Neural progenitor cell (in vitro differentiated cells): ENCODE measurements at places on chromosomes 4 and X. TPM values are rescaled to one million over a fixed set of nuclear protein-coding genes. Genes with fewer than 3 reads are reported as not detected.
A peak's percentile ranks its signal among the peaks of the same experiment; 100 is the strongest.

GRCh38 chr4:54954656-54955388 lies 170.6 kb downstream of the KDR start:
- DNase-seq: no peak

DNA sequence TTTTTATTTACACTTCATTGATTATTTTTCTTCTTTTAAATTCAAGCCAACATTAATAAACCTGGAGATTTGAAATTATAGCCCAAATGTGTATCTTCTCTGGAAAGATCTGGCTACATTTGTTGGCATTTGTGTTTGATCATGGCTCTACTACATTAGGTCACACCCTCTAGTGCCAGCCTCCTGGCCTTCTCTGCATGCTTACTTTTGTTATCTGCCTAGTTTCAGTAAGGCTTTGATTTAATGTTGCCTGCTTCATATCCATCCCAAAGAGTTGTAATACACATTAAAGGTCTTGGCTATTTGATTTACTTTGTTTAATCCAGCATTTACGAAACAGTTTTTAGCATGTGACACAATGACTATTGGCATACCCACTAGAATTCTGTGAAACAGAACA lies 224.5 kb downstream of the TRAM1L1 start:
- no peak for DNase-seq

- DNase-seq: no peak
These were observed 34.7 kb downstream of the P2RY8 start for GRCh38 chrX:1502241-1502640.

GRCh38 chr4:19403786-19404370 lies 847.8 kb upstream of the SLIT2 start:
- DNase-seq: no peak

DNA sequence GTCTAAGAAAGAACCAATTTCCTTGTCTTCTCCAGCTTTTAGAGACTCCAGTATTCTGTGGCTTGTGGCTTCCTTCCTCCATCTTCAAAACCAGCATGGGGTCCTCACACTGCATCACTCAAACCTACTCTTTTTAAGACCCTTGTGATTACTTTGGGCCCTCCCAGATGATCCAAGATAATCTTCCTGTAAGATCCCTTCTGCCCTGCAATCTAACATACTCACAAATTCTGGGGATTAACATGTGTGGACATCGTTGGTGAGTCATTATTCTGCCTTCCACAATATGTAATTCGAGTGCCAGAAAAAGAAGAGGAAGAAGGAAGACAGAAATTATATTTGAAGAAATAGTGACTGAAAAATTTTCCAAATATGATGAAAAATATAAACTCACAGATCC lies 47.9 kb downstream of the BEND4 start:
- peak; percentile 5 for DNase-seq

- no peak for DNase-seq
These were observed 49.7 kb downstream of the XIAP start for GRCh38 chrX:123909523-123909922.

GRCh38 chr4:12615822-12616221 lies 868.3 kb downstream of the RAB28 start:
- no peak for DNase-seq

DNA sequence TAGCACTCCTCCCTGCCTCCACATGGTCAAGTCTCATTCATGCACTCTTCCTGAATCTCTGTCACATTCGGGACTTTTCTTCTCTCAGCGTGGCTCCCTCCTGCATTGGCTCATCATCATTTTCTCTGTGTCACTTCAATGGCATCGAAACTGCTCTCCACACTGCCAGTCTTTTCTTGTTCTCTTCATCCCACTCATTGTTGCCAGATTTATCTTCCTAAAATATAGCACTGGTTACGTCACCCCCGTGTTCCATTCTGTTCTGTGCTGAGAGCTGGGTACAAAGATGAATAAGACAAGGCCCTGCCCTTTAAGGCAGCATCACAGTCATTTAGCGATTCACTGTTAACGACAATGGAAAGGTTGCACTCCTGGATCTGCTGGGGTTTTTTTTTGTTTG lies 174.4 kb upstream of the TBC1D9 start:
- no peak for DNase-seq

- no peak for DNase-seq
These were observed 1.3 kb upstream of the JAKMIP1 start for GRCh38 chr4:6201580-6202091.

- DNase-seq: no peak
These were observed 25.1 kb upstream of the CLDN34 start for GRCh38 chrX:9942086-9942485.

- DNase-seq: no peak
These were observed 13.4 kb downstream of the PDE5A start for GRCh38 chr4:119615068-119615719.

GRCh38 chrX:139734996-139735395 lies 27.0 kb upstream of the MCF2 start:
- DNase-seq: no peak

- DNase-seq: no peak
These were observed 139.3 kb downstream of the PDE5A start for GRCh38 chr4:119489305-119489704.

DNA sequence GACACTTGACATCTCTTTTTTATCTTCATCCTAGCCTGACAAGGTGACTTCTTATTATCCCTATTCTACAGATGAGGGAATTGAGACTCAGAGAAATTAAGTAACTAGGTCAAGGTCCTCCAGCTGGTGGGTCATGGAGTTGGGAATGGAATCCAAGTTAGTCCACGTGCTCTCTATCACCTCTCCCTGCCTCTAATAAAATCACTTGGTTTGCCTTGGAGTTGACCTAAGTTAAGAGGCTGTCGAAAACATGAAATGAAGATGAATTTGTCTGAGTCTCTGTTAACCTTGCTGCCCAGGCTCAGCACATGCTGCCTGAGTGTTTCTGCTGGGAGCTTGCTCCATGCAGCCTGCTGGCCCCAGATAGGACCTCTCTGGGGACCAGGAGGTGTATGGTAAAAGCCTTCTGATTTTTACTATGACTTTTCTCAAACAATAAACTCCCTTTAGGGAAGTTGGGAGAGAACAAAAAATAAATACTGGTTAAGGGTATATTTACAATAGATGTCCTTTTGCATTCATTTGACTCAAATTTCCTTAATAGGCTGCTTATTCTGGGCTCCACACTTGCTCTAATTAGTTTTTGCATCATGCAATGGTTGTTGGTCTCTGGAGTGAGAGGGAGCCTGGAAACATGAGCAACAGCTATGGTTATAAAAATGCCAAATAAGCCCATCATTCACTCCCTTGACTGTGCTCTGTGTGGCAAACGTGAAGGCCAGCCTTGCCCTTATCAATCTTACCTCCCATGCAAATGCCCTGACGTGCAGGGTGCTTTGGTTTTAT lies 61.6 kb upstream of the DHX15 start:
- DNase-seq: no peak

GRCh38 chr4:96352051-96352517 lies 512.2 kb downstream of the PDHA2 start:
- DNase-seq: peak; percentile 49

GRCh38 chr4:80188801-80189458 lies 8.4 kb upstream of the PRDM8 start:
- DNase-seq: no peak

- no peak for DNase-seq
These were observed 1673.4 kb upstream of the PCDH7 start for GRCh38 chr4:29046781-29047180.

GRCh38 chrX:123859409-123859845 lies 426 bp upstream of the XIAP start:
- no peak for DNase-seq

DNA sequence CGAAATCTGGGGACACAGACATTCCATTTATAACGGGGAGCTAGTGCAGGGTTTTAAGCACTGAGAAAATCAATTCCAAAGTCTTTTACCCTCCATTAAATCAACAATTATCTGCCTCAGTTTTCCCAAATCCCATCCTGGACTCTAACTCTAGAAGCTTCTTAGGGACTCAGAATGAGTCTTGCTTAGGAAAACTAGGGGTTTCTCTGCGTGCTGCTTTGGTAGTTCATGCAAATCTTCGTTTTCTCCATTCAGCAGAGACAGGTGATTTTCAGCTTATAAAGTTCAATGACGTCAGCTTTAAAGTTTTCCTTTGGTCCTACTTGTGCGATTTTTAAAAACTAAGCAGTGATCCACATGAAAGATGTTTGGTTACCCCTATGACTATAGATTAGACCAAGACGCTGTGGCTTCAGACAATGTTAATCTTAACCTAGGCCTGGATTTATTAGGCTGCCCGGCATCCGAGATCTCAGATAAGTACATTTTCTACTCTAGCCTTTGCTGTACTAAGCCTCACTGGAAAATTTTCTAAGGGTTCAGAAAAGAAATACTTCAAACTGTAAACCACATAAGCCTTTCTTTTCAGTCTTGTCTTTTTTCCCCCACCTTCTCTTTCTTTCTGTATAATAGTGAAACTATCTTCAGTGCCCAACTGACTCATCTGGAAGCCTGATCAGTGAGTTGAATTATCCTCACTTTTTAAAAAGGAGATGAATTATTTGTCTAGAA lies 121.4 kb upstream of the GATB start:
- DNase-seq: no peak

DNA sequence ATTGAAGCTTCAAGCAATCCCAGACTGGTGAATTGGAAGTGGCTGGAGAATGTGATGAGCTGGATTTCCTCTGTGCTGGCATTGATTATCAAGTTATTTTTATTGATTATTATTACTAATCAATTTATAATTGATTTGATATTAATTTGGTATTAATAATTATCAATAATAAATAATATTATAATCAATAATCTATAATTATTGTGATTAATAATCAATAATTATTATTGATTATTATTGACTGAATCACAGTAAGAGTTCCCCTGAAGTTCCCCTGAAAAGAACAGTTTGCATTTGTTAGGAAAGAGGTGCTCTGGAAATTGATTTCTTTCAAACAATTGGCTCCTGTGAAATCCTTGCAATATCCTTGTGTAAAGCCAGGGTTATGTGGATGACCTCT lies 7.5 kb upstream of the FAM9A start:
- DNase-seq: no peak

DNA sequence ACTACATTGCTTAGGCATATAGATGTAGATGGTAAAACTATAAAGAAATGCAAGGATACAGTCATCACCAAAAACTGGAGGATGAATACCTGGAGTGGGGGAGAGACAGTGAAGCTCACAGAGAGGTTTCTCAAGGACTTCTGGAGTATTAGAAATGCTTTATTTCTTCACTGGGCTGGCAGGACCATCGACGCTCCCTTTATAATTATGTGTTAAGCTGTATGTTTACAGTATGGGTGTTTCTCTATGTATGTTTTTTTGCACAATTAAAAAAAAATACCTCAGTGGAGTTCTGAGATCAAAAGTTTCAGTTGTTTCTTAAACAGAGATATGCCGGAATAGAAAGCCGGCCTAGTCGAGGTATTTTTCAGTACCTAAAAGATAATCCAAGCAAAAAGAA lies 201.3 kb downstream of the NSUN7 start:
- DNase-seq: no peak

DNA sequence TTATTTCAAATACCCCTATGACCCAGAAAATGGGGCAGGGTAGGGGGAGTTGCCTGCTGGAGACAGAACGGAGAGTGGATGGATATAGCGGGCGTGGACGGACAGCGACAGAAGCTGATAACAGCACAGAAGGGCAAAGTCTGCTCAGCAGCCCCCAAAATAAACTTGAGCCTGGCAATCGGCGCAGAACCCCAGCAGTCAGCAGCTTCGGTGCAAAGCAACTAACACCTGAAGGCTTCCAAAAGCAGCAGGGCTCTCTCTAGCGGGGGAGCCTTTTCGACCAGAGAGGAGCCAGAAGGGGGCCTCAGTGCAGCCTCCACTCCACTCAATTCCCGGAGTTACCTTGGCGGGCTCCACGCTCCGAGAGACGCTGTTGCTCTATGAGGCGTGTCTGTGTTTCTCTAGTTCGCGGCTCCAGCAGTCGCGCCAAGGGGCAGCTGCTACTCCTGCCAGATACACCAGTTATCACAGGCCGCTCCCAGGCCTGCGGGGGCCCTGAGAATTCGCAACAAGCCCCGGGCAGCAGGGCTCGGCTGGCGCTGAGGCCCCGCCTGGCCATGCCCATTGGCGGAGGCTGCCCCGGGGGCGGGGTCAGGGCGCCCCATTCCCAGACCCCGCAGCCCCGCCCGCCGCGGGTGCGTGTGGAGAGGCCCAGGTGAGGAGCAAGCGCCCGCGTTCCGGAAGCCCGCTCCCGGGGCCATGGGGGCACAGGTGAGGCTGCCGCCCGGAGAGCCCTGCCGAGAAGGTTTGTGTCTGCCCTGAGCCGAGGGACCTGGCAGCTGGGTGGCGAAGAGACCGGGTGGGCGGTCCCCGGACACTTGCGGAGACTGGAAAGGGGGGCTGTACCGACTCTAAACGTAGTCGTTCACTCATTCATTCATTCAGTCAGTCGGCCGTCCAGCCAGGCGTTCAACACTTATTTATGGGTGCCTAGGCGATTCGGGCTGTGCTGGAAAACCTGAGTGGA lies at the start of the genes CNGA1 and NIPAL1:
Gene CNGA1, minus strand, starts transcription at position 541 of the 967 bp plus-strand sequence. CDS start 63,992 bp downstream, outside the sequence.
Gene NIPAL1, plus strand, starts transcription at position 632 of the 967 bp plus-strand sequence. Its CDS starts 68 bp downstream, at position 700.
- DNase-seq: peak; percentile 94

DNA sequence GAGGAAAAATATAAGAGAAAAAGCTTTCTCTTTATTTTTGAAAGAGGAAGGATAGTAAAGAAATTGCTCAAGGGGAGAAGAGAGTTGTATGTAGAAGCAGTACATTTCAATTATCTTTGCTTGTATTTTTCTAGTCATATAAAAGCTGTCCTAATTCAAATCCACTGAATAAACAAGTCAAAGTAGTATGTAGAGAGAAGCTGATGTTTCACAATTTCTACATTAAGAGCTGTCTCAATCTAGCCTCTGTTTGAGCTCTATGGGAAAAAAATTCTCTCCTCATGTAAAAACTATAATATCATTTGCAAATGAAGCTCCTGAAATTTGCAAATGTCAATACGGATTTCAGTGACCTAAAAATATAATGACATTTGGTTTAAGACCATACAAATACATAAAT lies 52.6 kb downstream of the CHM start:
- DNase-seq: no peak

GRCh38 chrX:42978655-42979379 lies 200.9 kb upstream of the PPP1R2C start:
- no peak for DNase-seq

DNA sequence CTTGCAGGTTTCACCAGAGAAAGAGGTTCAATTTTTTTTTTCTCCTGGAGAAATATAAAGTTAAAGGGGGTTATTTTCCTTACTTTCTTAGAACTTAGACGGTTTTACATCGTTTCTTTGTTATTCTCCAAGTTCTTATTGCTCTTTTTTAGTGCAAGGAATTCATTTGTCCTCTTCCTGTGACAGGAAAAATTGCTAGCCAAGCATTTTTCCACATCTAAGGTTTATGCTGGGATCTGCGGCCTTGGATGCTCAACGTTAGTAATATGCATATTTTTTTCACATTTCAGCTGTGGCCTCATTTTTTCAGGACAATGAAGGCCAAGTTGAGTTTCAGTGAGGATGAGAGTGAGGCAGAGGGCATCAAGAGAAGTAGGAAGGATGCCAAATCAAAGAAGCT lies 948.9 kb downstream of the PCDH19 start:
- no peak for DNase-seq

GRCh38 chrX:25869761-25870160 lies 268.4 kb upstream of the MAGEB18 start:
- no peak for DNase-seq

- DNase-seq: no peak
These were observed 93.5 kb upstream of the DDX3X start for GRCh38 chrX:41240509-41240908.

- DNase-seq: peak; percentile 34
These were observed 68.7 kb downstream of the PAK3 start for GRCh38 chrX:111164728-111165127.

Gene P2RY4
- total RNA-seq: 0.28 TPM in 1 of 2 replicates, not detected in the other

Gene CT83
- total RNA-seq: not detected in 2 replicates

Gene GLRA3
- not detected in 2 replicates for total RNA-seq

Gene BMP3
- 0.09 TPM in 1 of 2 replicates, not detected in the other for total RNA-seq

Gene ESX1
- not detected in 2 replicates for total RNA-seq

Gene MAOA
- total RNA-seq: 4.4 and 12.7 TPM in 2 replicates

Gene PPBP
- total RNA-seq: not detected in 2 replicates

Gene PPARGC1A
- total RNA-seq: 1.7 and 6.6 TPM in 2 replicates
